ENCODE measurements at places on chromosomes 5 and 9.

DNA sequence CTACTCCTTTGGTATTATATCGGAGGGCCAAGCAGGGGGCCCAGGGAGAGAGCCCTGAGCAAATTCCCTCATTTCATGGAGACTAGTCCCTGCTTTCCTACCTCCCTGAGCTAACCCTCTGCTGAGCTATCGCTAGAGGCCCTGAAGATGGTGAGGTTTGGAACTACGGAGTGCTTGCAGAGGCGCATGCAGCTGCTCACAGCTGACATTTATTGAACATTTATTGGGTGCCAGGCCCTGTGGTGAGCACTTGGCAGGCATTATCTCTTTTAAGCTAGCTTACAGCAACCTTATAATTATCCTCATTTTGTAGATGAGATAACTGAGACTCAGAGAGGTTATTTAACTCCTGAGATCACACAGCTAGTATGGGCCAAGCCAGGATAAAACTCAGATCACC, 9.8 kb downstream of the FAT2 start:
- no peak for DNase-seq

- DNase-seq, result no peak
Observed at GRCh38 chr9:111914749-111915424, 18.3 kb downstream of the UGCG start.

DNA sequence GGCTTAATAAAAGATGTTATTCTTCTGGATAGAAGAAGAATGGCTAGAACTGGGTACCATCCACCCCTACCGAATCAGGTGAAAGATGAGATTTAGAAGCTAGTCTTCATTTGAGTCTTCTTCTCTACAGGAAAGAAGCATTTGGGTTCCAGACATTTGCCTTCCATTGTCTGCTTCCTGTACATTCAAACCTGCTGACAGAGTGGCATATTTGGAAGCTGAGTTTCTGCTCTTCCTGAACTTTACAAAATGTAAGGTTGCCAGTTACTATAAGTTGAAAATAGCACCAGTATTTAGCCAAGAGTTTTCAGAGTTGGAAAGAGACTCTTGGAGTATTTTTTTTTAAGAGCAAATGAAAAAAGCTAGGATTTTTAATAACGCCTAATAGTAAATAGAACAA, 525.4 kb upstream of the TLE4 start:
- no peak for DNase-seq

DNA sequence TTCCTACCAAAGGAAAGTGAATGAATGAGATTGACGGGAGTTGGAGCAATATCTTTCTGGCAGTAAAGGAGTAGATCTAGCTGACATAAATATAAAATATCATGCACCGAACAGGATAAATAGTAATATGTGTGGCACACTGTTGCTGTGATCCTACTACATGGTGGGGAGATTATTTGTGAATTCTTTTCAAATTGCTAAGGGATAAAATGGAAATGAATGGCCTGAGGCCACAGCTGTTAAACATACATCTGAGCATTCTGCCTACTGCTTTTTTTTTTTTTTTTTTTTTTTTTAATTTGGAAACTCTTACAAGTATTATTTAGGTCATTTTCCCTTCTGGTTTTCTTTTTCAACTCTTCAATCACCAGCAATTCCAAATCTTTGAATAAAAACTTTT, 66.8 kb downstream of the MEF2C start:
- no peak for DNase-seq

DNA sequence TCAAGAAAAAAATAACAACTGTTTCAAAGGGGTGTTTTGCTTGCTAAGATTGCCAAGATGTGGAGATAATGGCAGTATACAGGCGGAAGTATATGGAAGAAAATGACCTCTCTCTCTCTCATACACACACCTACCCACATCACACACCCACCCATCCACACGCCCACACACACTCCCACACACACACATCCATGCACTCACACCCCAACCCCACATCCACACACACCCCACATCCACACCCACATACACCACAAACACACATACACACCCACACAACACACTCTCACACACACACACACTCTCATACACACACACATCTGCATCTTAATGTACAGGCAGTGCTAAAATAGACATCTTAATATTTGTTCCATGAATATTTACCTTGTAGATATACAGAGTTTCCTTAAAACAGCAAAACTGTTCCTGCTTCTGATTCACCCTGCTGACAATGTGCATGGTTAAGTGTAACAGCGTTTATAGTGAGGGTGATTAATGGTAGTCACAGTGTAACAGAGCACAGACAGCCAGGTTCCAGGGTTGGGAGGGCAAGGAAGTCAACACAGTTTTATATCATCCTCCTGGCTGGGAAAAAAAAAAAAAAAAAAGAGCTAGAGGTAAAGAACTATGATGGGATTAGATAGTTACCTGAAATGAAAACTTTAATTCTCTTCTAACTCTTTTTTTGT, 8.3 kb downstream of the BHMT2 start:
- no peak for DNase-seq

DNA sequence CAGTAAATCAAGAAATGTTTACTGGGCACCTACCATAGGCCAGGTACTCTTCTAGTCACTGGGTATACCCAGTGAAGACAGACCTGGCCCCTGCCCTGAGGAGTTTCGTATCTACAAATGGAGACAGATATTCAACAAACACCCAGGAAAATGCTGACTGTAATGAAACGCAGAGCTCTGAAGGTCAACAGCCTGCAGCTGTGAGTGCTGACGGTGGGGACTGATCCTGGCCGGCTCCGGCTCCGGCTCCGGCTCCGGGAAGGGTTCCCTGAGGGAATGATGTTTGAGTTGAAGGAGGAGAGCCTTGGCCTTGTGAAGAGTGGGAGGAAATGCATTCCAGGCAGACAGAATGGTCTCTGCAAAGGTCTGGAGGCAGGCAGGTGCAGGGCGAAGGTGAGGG, 23.1 kb downstream of the FGFR4 start:
- no peak for DNase-seq

DNA sequence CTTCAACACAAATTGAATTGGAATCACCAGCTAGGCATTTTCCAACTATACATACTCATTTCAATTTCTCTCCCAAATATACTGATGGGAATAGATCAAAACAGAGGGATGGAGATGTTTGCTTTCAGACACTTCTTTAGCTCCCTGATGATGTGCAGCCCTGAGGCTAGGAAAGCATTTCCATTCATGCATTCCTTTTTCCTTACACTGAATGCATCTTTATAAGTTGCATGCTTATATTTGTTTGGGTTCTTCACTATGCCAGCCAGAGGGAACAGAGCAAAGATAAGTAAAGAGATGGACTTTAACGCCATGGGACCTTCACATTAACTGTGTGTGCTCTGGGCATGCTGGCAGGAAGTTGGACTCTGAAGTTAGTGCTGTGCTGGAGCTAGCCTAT, 696.5 kb upstream of the CDH9 start:
- DNase-seq, result no peak

DNA sequence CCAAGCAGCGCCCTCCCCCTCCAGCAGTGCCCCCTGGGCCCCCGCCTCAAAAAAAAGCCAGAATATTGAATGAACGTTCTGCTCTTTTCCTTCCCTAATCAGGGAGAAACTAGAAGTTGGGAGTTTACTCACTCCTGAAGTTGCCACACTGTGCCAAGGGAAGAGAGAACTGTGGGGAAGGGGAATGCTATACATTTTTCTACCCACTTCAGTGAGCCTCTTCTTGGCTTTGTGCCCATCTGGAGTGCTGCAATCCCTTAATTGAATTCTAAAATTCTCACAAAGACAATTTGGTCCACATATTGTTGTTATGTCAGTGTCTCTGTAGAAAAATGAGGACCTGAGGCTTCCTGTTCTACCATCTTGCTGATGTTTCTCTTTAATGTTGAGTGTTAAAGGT, 443.7 kb downstream of the DIRAS2 start:
- DNase-seq, result no peak

DNA sequence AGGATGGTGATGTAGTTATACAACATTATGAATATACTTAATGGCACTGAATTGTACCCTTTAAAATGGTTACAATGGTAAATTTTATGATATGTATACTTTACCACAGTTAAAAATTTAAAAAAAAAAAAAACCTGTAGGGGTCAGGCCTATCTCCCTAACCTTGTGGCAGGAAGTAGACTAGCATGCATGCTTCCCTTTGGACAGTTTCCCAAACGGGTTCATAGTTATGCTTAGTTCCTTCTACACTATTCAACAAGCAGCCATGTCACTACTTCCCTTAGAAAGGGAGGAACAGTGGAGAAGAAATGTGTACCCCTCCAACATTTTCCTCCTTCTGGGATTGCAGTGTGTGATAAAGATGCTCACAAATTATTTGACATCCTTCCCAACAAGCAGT, 32.5 kb downstream of the IDNK start:
- no peak for DNase-seq

DNA sequence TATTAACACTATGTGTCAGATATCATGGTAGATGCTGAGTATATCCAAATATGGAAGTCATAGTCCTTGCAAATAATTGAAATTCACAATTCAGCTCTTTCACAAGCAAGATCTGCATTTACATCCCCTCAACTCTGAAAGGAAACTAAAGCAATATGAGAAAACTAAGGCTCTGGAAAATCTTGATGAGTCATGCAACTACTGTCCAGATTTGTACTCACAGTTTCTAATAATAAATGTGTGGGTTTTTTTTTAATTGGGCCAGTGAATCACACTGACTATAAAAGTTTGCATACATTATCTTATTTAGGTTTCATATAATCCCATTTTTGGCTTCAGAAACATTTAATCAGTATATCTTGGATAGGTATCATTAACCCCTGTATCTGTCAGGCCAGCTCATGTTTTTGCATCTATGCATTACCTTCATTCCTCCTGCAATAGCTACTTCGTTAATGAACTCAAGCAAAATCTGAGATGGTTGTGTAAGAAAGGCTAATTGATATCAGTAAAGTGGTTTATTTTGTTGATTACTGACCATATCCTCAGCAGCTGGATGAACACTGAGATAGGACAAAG, 58.7 kb upstream of the PRR16 start:
- no peak for DNase-seq

- no peak for DNase-seq
Observed at GRCh38 chr5:94385767-94386166, 232.6 kb downstream of the KIAA0825 start.

GRCh38 chr9:105055917-105056316, 128.0 kb upstream of the ABCA1 start:
- DNase-seq, result no peak

DNA sequence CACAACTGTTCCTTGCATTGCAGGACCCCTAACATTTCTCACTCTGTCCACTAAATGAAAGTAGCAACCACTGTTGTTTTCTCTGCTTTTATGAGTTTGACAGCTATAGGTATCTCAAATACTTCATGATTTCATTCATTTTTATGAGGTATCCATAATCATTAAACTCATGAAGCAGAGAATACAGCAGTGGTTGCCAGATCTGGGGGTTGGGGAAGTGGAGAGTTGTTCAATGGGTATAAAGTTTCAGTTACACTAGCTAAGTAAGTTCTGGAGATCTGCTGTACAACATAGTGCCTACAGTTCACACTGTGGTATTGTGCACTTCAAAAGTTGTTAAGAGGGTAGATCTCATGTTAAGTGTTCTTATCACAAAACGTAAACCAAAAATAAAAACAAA, 23.4 kb upstream of the CAMK4 start:
- DNase-seq, result no peak

GRCh38 chr9:86648828-86649170, 294.6 kb upstream of the TUT7 start:
- DNase-seq, result no peak

GRCh38 chr5:32279786-32280185, 33.0 kb downstream of the MTMR12 start:
- DNase-seq, result no peak

DNA sequence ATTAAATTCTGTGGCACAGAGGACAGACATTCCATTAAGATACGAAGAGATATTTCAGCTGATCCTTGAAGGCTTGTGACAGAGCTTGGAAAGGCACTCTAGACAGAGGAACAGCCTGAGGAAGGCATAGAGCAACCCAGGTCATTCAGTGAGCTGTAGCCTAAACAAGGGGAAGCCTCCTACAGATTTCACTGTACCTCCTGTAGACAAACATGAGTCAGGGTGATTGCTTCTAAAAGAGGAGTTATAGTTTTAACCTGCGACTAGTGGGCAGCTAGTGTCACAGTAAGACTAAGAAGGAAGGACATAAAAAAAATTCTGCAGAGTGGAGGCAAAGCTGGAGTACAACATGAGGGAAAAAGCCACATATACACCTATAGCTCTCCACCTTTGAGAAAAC, 43.5 kb upstream of the ANKDD1B start:
- no peak for DNase-seq

DNA sequence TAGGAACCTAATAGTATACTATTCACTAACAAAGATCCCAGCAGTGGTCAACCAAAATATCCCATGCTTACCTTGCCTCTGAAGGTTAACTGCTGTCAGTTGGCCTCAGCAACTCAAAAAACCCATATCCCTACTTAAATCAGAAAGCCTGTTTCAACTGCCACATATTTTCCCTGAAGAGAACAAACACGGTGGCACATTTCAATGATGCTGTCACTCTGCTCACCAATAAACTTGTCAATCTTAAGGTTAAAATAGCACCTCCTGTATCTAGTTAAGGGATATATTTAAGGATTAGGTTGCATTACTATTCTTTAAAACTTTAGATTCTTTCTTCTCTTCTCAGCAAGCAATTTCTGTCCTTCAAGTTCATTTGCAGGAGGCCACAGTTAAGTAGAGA, 986.9 kb downstream of the CDH18 start:
- no peak for DNase-seq
